ENCODE measurements at places on chromosomes 7 and 10.

DNA sequence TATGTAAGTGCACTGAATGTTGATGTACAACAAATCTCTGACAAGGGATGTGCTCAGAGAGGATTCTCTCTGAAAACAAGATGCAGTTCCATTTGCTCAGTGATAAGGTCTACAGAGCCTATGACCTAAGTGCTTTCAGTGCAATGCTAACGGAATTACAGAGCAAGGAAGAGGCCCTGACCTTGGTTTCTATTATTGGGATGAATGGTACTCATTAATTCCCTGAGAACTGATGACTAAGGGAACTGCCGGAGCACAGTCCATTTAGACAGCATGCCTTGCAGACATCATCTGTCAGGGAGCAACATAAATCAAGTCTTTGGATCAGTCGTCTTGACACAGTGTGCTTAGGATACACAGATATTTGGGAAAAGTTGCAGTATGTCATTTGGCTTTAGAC lies 340.8 kb downstream of the PHTF2 start:
- peak; percentile 54 for DNase-seq

GRCh38 chr10:114504769-114505579 lies 100.7 kb upstream of the AFAP1L2 start:
- DNase-seq: peak; percentile 86

DNA sequence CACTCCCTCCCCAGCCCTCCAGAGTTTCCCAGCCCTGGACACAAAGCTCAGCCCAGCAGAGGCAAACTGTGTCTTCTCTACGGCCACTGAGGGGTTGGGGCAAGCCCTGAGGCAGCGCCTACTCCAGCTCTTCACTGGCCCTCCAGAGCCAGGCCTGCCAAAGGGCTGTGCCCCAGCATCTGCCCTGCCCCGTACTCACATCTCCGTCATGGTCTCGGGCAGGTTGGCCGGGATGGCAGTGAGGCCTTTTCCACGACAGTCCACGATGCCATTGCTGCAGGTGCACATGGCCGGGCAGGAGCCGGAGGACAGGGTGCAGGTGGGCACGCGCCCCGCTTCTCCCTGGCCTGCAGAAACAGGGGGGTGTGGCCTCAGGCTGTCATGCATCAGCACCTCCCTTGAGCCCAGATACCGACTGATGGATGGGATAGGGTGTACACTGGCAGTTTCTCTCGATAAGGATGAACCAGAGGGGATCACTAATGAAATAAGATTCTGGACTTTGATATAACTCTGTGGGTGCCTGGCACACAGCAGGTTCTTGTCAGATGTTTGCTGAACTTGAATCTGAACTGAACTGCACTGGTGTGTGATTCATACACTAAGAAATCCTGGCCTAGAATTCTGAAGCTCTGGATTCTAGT lies 125.2 kb downstream of the SLIT1 start:
- DNase-seq: no peak

- DNase-seq: no peak
Observed at GRCh38 chr10:11095374-11095801, 77.7 kb downstream of the CELF2 start.

DNA sequence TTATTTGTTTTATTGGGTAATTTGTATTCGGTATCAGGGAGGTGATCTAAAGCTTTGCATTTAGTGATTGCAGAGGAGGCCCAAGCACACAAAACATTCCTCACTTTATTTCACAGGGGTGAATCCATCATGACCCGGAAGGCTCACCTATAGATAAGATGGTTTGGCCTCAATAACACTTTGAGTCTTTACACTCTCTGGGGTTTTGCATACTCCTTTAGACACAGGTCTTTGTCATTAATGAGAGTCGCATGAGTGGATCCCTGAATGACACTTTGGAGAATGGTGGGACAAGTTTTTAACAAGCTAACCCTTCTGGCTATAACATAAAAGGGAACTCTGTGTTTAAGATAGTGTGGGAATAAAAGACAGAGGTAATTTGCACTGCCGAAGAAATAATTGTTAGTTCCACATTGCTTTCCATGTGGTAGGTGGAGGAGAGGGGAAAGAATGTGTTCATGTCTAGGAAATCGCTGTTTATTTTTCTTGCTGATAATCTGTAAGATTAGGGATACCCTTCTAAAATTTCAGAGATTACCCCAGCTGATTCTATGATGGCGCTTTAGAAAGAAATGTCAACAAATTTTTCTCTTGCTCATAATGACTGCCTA lies 455.8 kb downstream of the TFEC start:
- DNase-seq: no peak

GRCh38 chr7:753190-753589 lies 26.1 kb upstream of the PRKAR1B start:
- DNase-seq: no peak

GRCh38 chr7:158448430-158449100 lies 139.1 kb downstream of the PTPRN2 start:
- no peak for DNase-seq

DNA sequence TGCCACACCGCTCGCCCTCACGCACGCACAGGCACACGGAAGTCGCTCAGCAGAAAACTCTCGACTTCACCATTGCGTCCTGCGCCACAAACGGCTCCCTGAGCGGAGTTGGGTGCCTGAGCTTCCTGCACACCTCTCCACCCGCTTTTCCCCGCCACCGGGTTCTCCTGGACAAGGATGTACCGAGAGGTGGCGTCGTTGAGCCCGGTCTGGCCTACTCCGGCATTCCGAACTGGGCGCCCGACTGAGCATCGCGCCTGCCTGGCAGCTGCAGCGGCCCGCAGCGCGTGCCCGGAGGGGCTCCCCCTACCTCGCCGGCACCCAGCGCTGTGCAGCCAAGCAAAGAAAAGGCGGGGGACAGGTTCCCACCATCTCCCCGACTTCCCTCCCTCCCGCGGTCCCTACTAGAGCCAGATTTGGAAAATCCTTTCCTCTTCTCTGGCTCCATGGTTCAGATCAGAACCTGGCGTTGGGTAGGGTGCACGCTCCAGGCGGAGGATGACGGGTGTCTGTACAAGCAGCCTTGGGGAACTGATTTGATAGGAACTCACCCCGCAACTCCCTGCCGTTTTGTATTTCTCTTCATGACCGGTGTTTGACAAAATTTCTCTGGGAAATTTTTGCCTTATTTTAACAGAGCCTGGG lies 1.7 kb downstream of the SORCS3 start:
- DNase-seq: peak; percentile 82
